ENCODE measurements at places on chromosomes 5 and 9. TPM values are rescaled to one million over a fixed set of nuclear protein-coding genes. Genes with fewer than 3 reads are reported as not detected.

DNA sequence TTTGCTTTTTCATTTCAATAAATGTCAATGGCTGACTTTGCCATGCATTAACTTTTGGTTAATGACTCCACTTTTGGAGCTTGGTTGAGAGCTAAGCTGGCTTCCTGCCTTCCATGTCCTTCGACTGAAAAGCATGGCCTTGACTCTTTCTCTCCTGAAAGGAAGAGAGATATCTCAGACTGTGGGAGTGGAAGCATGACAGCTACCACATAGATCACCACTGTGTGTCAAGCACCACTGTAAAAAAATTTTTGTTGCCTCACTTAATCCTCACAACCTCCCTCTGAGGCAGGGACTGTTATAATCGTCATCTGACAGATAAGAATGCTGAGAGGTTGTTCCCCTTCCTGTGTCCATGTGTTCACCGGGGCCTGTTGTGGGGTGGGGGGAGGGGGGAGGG lies 184.8 kb downstream of the RORB start:
- no peak overlapping the region for H3K27ac ChIP-seq
- no peaks in the 10 kb centered on the region for H3K36me3 ChIP-seq
- H3K27me3 ChIP-seq, result no peaks in the 10 kb centered on the region
- no peak overlapping the region for H3K4me3 ChIP-seq
- DNase-seq, result no peak

DNA sequence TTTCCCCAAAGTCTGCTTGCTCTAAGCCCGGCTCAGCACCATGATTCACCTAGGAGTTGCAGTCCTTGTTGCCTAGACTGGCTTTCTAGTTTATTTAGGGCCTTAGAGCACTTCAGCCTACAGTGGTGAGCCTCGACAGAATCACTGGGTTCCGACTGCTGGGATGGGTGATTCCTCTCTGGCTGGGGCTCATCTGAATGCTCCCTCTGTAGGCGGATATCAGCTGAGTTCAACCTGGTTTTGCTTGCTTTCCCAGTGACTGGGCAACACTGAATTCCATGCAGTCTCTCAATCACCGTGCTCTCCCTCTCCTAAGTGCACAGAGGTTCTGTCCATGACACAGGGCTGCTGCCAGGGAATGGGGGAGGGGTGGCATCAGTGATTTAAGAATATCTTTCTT lies 54.1 kb downstream of the OSMR start:
- H3K4me1 ChIP-seq, result no peaks in the 10 kb centered on the region
- no peak for DNase-seq
- H3K27ac ChIP-seq, result no peak overlapping the region
- H3K4me3 ChIP-seq, result no peak overlapping the region
- H3K27me3 ChIP-seq, result no peaks in the 10 kb centered on the region

DNA sequence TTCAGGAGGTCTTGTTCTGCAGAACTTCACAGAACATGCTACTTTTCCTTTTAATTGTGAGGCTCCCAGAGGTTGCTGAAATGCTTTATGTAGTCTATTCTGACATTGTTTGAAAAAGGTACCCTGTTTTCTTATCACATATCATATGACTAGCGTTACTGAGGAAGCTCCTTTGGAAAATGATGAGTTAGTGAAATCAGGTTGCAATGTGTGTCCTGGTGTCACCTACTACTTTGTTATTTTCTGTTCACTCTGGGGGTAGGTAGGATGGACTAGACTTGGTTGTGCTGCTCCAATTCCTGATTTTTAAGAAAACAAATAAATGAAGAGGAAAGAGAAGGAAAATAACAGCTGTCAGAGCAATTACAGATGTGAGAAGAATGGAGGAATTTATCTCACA lies 93.7 kb downstream of the PAPPA start:
- no peak overlapping the region for H3K4me3 ChIP-seq
- no peaks in the 10 kb centered on the region for H3K27me3 ChIP-seq
- no peaks in the 10 kb centered on the region for H3K4me1 ChIP-seq
- H3K27ac ChIP-seq, result no peak overlapping the region
- peaks cover 3% of the 10 kb centered on the region for H3K36me3 ChIP-seq

- no peak overlapping the region for H3K27ac ChIP-seq
- no peaks in the 10 kb centered on the region for H3K36me3 ChIP-seq
- no peaks in the 10 kb centered on the region for H3K27me3 ChIP-seq
- H3K4me1 ChIP-seq, result peaks cover 9% of the 10 kb centered on the region
- H3K4me3 ChIP-seq, result no peak overlapping the region
- DNase-seq, result no peak
Measured at GRCh38 chr5:143395638-143396352, 7.7 kb downstream of the NR3C1 start.

DNA sequence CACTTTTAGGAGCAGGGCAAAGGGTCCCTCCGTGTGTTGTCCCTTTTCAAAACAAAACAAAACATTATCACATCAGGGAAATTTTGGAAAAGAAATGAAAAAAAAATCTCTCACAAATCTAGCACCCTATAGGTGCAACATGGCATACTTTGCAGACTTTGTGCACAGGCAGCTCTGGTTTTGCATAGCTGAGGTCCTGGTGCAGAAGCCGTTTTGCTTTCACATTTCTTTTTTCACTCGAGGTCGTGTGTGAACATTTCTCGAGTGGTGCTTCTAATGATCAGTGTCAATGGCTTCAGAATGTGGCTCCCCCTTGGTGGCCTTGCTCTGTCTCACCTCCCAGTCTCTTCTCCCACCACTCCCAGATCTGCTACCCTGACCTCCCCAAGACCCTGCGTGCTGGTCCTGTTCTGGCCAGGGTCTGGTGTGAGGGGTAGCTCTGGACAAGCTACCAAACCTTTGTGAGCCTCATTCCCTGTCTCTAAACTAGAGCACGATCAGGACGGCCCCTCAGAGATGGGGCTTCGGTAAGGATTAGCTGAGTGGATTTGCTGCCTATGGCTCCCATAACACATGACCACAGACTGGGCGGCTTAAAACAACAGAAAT lies 258.0 kb downstream of the NSG2 start:
- H3K27ac ChIP-seq, result no peak overlapping the region
- no peak for DNase-seq
- H3K36me3 ChIP-seq, result no peaks in the 10 kb centered on the region

GRCh38 chr9:79196606-79197005 lies 375.2 kb upstream of the TLE4 start:
- H3K4me3 ChIP-seq, result no peak overlapping the region
- no peaks in the 10 kb centered on the region for H3K27me3 ChIP-seq
- H3K4me1 ChIP-seq, result no peaks in the 10 kb centered on the region
- no peak for DNase-seq

SMIM33 gene
- not detected for total RNA-seq

LCN6 gene
- total RNA-seq, result 17.4 TPM

SPATA31D4 gene
- total RNA-seq, result not detected

PCDHA12 gene
- 0.57 TPM for total RNA-seq

All from aorta (tissue), 5 donors.